Activated CD4-positive, CD25-positive, alpha-beta regulatory T cell treated with anti-CD3 and anti-CD28 coated beads, Interleukin-2, amount 50 U/mL, for 16 hours (primary cell): ENCODE measurements at places on chromosomes 16 and 17.
A peak's percentile ranks its signal among the peaks of the same experiment; 100 is the strongest.

GRCh38 chr17:76014925-76015261, 12.2 kb downstream of the EVPL start:
- no peak for DNase-seq

GRCh38 chr17:4944163-4944553, 4.1 kb downstream of the RNF167 start:
- no peak for DNase-seq

- no peak for DNase-seq
Observed at GRCh38 chr17:81036197-81036941, 1.4 kb downstream of the BAIAP2 start.

GRCh38 chr17:35731239-35731916, at the start of gene RASL10B:
Gene RASL10B (plus strand): TSS chr17:35731639. CDS start chr17:35735185, 3,546 bp downstream.
- no peak for DNase-seq

DNA sequence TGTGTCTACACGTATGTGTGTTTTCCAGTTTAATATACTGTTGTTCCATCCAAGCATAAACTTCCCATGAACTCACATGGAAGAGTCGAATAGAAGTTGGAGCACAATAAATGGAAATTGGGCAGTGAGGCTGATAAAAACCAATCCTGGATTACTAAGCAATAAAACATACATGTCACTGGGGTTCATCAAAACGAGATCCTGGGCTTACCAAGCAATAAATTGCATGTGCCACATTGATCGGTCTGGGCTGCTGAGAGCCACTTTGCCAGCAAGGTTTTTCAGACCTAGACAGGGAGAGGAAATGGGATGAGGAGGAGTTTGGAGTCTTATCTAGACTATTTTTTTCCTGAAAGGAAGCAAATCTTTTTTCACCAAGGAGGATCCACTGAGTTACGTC, 322.3 kb upstream of the C16orf82 start:
- no peak for DNase-seq

GRCh38 chr17:82551779-82552457, 32.4 kb downstream of the FOXK2 start:
- peak; percentile 51 for DNase-seq

- DNase-seq, result no peak
Observed at GRCh38 chr16:54006693-54007092, 279.9 kb downstream of the IRX3 start.

DNA sequence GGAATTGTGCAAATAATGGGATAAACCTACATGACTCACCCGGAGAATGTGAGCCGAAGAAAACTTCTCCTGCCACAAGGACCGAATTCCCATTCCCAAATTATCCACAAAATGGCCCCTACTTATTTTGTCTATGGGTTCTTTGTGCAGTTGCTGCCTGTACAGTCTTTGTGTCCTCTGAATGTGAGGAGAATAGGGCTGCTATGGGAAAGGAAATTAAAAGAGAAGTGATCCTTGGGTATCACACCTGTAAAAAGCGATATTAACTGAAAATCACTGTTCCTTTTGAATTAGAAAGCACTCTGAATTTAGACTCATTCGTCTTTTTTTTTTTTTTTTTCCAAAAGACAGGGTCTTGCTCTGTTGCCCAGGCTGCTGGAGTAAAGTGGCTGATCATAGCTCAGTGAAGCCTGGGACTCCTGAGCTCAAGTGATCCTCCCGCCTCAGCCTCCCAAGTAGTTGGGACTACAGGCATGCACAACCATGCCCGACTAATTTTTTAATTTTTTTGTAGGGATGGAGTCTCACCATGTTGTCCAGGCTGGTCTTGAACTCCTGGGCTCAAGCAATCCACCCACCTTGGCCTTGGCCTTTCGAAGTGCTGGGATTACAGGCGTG, 45.4 kb downstream of the CHD9 start:
- DNase-seq, result no peak

DNA sequence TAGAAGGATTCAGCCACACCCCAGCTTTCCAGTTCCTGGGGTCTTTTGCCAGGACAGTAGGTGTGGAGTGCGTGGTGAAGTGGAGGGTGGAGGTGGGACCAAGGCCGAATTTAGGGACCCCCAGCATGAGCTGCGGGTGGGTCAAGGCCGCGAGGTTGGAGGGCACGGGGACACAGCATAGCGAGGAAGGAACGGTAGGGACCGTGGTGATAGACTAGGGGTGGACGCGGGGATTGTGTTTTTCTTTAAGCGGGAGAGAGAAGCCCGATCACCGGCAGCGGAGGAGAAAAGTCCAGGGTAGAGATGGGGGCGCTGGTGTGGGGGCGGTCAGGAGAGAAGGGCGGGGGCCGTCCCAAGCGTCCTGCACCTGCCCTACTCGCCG, 261 bp upstream of the B4GALNT2 start:
- no peak for DNase-seq

DNA sequence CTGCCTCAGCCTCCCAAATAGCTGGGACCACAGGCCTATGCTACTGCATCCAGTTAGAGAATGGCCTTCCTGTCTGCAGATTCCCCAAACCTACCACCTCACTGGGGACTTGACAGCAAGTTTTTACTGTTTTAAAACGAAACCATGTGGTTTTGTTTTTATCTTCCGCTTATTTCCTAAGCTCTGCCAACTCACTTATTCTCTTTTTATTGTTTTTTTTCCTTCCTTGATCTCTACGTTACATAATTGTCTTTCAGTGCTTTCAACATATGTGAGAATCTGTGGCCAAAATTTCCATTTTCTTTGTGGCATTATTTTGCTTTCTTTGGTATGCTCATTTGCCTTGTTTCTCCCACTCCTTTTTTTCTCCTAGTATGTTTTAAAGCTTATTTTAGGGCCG, 14.6 kb upstream of the SLC38A7 start:
- DNase-seq, result no peak

- DNase-seq, result no peak
Observed at GRCh38 chr17:62172492-62173291, 107.6 kb upstream of the MED13 start.

- DNase-seq, result no peak
Observed at GRCh38 chr17:67569873-67570272, 147.9 kb upstream of the NOL11 start.

DNA sequence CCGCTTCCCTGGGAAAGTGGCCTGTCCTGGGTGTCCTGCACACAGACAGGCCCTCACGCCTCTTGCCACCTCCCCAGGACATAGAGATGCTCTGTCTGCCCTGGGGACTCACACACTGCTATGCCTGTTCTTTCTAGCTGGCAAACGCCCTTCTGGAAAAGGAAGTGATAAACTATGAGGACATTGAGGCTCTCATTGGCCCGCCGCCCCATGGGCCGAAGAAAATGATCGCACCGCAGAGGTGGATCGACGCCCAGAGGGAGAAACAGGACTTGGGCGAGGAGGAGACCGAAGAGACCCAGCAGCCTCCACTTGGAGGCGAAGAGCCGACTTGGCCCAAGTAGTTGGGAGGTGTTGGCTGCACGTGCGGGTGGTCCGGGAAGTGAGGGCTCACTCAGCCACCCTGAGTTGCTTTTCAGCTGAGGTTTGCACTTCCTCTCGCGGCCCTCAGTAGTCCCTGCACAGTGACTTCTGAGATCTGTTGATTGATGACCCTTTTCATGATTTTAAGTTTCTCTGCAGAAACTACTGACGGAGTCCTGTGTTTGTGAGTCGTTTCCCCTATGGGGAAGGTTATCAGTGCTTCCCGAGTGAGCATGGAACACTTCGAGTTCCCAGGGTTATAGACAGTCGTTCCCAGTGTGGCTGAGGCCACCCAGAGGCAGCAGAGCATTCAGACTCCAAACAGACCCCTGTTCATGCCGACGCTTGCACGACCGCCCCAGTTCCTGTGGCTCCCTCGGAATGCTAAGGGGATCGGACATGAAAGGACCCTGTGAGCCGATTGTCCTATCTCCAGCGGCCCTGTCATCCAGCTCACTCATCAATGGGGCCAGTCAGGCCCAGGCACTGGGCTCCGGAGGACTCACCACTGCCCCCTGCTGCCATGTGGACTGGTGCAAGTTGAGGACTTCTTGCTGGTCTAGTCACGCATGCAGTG, 3.5 kb upstream of the RPL13 start:
- DNase-seq, result peak; percentile 59

GRCh38 chr17:27575096-27575911, 55.7 kb upstream of the LGALS9 start:
- no peak for DNase-seq

DNA sequence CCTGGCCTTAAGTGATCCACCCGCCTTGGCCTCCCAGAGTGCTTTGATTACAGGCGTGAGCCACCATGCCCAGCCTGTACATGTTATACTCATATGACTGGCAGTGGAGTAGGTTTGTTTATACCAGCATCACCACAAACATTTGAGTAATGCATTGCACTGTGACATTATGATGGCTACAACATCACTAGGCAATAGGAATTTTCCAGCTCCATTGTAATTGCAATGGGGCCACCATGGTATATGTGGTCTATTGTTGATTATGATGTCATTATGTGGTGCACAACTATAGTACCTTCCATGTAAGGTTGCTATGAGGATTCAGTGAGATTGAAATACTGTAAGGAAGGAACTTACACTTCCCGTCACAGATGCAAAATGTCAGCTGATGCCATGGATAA, 168.9 kb downstream of the COPRS start:
- no peak for DNase-seq

DNA sequence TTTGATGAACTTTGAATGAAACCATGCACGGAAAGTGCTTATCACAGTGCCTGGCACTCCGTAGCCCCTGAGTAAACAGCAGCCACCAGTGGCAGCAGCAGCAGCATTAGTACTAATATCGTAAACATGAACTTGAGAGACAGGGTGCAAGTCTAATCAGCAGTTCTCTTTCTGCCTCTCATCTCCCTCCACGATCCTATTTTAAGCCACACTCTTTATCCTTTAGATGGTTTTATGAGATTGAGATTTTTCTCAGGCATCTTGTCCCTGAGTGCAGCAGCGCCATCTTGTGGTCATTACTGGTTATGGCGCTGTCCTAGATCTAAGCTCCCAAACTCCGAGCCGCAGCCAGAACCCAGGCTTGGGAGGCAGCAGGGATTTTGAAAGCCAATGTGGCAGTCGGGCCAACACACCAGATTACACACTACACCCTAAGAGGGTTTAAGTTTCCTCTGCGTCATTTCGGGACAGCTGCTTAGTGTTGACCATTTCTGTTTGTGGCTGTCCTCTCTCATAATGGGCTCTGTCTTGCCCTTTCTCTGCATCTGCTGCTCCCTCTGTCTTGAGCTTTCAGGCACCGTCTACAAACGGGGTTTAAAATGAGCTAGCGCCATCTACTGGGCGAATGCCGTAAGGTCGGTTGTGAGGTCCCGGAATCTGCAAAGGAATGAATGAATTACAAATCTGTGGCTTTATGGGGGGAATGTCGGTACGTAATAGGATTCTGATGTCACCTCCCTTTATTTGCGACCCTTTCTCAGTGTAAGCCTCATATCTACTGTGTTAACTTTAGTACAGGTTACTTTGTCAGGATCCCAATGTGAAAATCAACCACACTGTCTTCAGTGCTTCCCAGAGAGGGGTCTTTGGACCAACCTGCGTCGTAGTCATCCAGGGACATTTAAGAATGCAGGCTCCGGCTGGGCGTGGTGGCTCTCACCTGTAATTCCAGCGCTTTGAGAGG, 64.5 kb downstream of the CYLD start:
- DNase-seq, result peak; percentile 76

DNA sequence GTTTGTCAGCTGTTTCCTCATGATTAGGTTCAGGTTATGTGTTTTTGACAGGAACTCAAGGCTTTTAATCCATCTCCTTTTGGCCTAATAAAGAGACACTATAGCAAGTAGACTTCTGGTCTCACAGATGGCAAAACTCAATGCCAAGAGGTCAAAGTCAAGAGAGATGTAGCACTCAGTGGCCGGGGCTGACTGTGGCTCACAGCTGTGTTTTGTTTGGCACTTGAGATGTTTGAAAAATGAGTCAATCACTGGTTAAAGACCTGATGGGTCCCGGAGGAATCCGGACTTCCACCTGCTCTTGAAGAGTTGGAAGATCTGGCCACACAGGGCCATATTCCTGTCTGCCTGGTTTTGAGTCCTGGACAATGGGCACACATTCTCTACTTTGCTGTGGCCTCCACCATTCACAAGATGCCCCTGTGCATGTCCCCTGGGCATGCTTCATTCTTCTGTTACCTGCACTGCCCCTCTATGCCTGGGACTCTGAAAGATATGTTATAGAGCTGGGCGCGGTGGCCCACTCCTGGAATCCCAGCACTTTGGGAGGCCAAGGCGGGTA, 210.3 kb downstream of the SNX29 start:
- no peak for DNase-seq

DNA sequence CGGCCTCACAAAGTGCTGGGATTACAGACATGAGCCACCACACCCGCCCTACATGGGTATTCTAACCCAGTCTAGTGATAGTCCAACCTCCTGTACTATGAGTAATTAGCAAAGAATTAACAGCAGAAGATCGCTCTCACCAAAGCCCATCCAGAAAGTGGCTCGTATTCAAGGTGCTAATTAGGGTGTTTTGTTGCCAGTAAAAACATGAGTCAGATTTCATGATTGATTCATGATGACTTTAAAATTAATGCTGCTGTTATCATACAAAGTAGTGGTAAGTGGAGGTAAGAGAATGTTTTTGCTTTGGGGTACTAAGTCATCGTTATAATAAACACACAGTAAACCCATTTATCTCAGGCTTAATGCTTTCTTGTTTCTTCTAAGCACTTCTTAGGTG, 428.8 kb downstream of the WWOX start:
- no peak for DNase-seq
